Fibroblast of gingiva (primary cell): ENCODE measurements at places on chromosomes 2 and 18.
A peak's percentile ranks its signal among the peaks of the same experiment; 100 is the strongest.

GRCh38 chr2:17662723-17663122 lies 90.9 kb downstream of the SMC6 start:
- DNase-seq: no peak

DNA sequence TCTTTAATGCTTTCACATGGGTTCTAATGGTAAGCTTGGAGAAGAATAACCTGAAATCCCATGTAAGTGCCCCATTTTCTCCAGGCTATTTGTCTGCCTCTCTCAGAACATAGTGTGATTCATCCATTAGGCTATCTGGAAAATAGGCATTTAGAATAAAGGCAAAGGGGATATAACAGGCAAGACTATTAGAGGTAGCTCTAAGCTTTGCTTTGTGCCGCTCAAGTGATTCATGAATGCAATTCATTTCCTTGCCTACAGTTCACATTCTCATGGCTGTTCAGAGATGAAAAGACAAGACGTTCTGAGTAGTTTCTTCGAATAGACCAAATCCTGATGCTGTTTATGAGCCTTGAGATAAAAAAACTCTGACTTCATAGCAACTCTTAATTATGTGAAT lies 101.7 kb downstream of the ANKRD44 start:
- no peak for DNase-seq

- DNase-seq: no peak
Observed at GRCh38 chr18:12989397-12990122, 1.6 kb upstream of the CEP192 start.

DNA sequence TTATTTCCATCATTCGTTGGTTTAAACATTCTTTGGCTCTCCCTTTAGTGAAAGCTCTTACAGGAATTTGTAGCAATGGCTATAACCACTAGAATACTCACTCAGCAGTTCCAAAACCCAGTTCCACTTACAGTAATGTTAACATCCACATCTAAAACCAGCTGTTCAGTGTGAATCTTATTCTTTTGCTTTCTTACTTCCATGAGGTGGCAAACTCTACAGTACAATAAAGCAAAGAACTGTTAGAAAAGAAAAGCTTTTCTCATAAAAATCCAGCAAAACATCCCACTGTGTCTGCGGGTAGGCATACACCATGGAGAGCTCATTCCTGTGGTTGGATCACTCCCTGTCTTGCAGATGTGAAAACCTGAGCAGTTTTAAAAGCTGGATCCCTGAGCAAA lies 147.1 kb downstream of the ARHGAP28 start:
- peak; percentile 38 for DNase-seq

- DNase-seq: no peak
Observed at GRCh38 chr2:157427003-157427921, 16.6 kb downstream of the CYTIP start.

GRCh38 chr2:204665207-204665606 lies 119.9 kb downstream of the PARD3B start:
- peak; percentile 47 for DNase-seq

DNA sequence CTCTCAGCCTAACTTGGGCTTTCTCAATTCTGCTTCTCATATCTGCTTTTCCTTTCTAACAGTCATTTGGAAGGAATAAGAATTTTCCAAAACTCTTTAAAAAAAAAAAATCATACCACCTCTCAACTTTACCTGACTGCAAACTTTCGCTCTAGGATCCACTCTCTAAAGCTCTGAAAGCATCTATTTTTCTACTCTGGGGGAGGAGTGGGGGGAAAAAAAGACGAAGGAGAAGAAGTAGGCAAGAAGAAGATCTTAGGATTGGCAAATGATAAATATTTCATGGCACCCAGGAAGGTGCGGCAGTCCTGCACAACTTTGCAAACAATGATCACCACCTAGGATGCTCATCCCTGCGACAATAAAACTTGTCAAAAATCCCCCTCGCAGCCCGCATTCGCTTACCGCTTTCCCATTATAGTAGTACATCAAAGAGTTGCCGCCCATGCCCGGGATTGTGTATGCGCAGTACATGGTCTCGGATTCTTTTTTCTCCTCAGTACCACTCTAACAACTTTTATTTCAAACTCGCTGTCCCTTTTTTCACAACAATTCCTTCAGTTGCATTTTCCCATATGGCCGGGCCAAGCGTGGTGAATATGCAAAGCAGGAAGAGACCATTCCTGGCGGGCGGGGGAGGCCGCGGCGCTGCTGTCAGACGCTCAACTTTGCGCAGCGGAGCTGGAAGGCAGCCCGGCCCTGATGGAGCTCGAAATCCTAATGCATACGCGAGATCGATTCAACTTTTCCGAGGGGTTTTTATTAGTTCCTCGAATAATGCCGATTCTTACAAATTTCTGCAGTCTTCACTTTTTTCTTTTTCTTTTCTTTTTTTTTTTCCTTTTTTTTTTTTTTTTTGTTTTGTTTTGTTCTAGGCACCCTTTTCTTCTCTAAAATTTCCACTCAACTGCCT lies 266.5 kb downstream of the TCF4 start:
- DNase-seq: peak; percentile 97

GRCh38 chr2:24403832-24404212 lies 43.5 kb upstream of the ITSN2 start:
- DNase-seq: no peak
